Caco-2 (cell line): ENCODE measurements at places on chromosomes 4 and X.

DNA sequence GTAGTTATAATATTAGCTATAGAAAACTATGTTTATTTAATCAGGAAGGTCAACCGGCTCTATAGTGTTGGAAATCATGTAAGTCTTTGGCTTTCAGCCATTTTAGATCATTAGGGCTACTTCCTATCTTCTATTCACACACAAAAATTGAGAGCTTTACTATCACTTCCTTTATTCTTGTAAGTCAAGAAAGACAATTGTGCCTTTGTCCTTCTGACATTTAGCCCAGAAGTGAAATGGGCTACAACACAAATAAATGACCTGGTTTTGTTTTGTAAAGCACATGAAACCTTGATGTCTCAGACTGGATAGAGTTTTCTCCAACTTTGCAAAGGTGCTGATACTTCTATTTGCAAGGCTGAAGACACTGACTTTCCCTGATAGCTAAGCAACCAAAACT is 122.4 kb upstream of the ACSL4 start:
- no peak for DNase-seq

GRCh38 chr4:124641715-124642381 is 70.7 kb downstream of the ANKRD50 start:
- no peak for DNase-seq

DNA sequence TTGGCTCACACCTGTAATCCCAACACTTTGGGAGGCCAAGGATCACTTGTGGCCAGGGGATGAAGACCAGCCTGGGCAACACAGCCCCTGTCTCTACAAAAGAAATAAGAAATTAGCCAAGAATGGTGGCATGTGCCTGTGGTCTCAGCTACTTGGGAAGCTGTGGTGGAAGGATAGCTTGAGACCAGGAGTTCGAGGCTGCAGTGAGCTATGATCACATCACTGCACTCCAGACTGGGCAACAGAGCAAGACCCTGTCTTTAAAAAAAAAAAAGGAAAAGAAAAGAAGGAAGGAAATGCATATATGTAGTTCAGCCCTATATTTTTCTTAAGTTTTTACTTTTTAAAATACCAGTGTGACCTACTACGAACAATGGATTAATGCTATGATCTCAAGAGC is 15.1 kb downstream of the PRSS48 start:
- DNase-seq = no peak

DNA sequence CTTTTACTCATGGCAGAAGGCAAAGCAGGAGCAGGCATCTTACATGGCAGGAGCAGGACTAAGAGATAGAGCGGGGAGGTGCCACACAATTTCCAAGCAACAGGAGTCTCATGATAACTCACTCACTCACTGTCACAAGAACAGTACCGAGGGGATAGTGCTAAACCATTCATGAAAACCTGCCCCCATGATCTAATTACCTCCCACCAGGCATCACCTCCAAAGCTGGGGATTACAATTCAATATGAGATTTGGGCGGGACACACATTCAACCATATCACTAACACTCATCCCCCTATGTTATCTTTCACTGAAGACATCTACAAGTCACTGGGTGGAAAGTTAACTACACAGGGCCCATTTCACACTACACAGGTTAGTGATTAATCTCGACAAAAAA is 25.4 kb upstream of the GLRB start:
- no peak for DNase-seq

GRCh38 chr4:2289955-2290333 is 28.0 kb upstream of the MXD4 start:
- no peak for DNase-seq

DNA sequence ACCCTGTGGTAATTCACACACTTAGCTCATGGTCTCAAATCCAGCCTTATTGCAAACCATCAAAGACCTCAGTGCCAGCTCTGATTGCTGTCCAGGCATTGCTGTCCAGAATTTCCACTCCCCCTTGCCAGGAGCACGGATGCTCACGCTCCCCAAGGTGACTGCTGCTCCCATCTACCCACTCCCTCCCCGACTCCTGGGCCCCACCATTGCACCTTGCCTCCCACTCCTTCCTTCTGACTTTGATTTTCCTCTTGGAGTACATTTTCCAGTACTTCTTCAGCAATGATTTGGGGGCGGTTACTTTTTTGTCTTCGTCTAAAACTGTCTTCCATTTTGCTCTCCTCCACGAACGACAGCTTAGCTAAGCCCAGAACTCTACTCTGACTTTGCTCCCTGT is 11.5 kb downstream of the ZFYVE28 start:
- no peak for DNase-seq

- DNase-seq = no peak
Measured at GRCh38 chrX:37746218-37746941, 33.5 kb upstream of the CYBB start.

GRCh38 chr4:179748837-179749236 is 2306.6 kb upstream of the AGA start:
- no peak for DNase-seq

- DNase-seq = no peak
Measured at GRCh38 chrX:154433605-154434004, 3.3 kb upstream of the GDI1 start.

- no peak for DNase-seq
Measured at GRCh38 chrX:111319451-111319850, 49.2 kb upstream of the CAPN6 start.

- no peak for DNase-seq
Measured at GRCh38 chr4:80125252-80126177, 52.5 kb upstream of the ANTXR2 start.

DNA sequence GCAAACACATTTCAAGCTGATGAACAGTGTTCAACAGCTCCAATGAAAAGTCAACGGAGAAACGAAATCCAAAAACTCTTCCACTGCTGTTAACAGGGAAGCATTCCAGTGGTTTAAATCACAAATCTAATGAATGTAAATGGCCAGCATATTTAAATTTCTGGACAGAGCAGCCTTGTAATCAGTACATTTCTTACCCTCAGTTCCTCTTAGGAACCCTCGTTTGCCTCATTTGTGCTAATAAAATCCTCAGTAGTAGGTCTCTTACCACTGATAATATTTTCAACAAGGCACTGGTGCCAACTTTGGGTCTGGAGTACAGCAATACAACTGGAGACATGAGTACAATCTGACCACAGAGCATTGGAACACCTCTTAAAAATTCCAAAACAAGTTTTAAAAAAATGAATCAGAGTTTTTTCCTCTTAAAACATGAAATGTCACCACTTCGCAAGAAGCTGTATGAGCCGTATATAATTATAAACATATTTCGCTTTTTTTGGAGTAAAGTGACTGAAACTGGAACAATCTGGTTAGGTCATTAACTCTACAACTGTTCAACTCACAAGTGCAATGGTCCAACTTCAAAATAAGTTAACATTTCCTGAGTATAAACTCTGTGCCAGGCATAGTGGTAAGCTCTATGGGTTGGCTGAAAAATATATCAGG is 211.2 kb downstream of the CPEB2 start:
- DNase-seq = no peak

DNA sequence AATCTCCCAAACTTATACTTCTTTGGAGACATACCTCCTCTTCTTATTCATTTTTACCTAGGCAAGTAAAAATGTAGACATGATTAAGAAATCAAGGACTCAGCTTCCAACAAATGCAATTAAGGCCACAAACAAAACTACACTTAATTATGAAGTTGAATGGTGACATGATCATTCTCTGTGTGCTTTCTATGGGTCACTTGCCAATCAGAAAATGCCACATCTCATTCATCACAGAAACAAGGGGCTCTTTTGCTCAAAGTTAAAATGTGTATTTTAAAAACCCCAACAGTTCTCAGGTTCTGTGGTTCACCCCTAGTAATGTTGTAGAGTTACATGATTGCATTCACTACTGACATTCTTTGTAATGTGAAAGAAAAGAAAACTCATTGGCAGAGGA is 273.5 kb downstream of the DCHS2 start:
- no peak for DNase-seq

DNA sequence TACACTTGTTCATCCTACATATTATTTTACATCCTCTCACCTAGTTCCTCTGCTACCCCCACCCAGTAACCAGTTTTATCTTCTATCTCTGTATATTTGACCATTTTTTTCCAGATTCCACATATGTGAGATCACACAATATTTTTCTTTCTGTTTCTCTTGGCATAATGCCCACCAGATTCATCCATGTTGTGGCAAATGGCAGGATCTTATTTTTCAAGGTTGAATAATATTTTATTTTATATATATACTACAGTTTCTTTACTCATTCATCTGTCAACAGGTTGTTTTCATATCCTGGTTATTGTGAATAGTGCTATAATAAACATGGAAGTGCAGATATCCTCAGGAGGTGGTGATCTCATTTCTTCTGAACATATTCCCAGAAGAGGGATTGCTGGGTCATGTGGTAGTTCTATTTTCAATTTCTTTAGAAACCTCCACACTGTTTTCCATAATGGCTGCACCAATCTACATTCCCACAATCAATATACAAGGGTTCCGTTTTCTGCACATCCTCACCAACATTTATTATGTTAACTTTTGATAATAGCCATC is 48.2 kb downstream of the THAP9 start:
- DNase-seq = no peak

GRCh38 chrX:70033348-70034051 is 16.2 kb downstream of the AWAT2 start:
- DNase-seq = peak; percentile 35

- peak; percentile 64 for DNase-seq
Measured at GRCh38 chrX:2500803-2501558, at the start of the genes DHRSX and ZBED1. TSS of gene DHRSX (minus strand) at chrX:2500976. CDS start at chrX:2500925, 51 bp downstream. TSS of gene ZBED1 (minus strand) at chrX:2500976. CDS start at chrX:2490719, 10,257 bp downstream.

DNA sequence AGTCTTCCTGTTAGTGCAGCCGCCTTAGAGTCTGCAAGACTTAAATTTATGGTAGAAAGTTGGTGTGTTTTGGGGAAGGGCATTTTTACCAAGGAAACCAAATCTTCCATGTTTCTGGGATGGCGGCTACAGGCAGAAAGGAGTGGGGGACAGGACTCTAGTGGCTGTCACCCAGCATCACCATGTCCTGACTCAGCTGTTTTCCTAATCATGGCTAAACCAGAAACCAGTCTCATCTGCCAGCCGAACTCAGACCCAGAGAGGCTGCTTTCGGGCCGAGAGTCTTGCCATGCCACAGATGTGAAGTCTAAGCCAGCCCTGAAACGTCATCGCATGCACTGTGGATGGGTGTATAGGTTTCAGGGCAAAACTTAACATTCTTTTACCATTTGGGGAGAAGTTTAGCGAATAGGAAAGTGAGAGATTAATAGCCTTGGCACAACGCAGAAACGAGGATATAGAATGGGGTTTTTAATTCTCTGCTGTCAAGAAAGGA is 109.6 kb downstream of the ENPP6 start:
- no peak for DNase-seq

GRCh38 chr4:2364654-2365053 is 53.8 kb downstream of the ZFYVE28 start:
- DNase-seq = no peak

- peak; percentile 25 for DNase-seq
Measured at GRCh38 chrX:107025545-107025944, 25.5 kb upstream of the MORC4 start.

GRCh38 chrX:36562986-36563385 is 445.2 kb upstream of the FAM47C start:
- no peak for DNase-seq

- DNase-seq = no peak
Measured at GRCh38 chrX:130120321-130120731, 10.0 kb upstream of the ELF4 start.

DNA sequence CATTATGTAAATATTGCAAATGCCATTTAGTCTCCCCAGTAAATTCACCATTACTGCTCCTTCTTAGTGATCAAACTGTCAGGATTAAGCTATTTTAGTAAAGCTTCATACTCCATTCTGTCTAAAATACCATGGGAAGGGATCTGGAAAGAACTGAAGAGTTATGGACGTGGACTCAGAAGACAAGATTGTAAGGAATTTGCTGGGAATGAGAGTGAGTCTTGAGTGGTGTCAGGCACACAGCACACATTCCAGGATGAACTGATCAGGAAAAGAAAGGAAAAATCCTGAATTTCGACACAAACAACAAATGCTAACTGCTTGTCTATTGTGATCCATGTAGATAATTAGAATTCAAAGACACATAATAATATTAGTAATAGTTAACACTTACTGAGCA is 311.0 kb downstream of the CENPC start:
- DNase-seq = no peak

DNA sequence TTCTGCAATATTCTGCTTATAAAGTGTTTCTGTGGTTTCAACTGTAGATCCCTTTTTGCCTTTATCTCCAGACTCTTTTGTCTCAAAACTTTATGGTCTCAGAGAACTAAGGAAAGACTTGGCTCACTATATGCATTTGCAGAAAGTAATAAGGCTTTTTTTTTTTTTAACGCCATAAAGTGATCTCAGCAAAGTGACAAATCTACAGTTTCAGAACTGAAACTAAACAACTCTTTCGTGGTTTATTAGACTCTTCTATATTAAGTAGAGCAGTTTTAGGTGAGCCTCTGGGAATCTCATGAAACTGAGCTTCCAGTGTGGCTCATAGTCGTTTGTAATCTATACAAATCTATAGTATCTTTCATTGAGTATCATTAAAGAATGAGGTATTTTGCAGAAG is 15.3 kb downstream of the ATP7A start:
- no peak for DNase-seq

DNA sequence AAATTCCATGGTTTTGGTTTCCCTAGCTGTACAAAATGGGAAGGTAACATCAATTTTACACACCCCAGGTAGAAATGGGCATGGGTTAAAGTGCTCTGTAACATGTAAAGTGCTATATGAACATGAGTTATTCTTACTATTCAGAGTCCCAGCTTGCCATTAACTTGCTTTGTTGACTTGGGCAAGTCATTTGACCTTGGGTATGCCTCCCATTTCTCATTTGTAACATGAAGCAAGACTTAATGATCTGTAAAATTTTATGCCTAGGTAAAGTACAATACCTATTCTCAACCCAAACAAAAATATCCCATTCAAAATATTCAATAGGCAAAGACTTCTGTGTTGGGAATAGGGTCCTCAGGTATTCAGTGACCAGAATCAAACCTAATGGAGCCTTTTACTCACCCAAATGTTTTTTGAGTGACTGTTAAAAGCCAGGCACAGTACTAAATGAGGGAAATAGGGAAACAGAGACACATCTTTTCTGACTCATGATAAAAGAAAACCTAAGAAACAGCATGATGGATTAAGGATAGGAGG is 126.6 kb downstream of the SH3RF1 start:
- no peak for DNase-seq

GRCh38 chr4:79404666-79405065 is 3.4 kb downstream of the GK2 start:
- DNase-seq = no peak

GRCh38 chr4:126850286-126850685 is 782.5 kb upstream of the INTU start:
- no peak for DNase-seq

DNA sequence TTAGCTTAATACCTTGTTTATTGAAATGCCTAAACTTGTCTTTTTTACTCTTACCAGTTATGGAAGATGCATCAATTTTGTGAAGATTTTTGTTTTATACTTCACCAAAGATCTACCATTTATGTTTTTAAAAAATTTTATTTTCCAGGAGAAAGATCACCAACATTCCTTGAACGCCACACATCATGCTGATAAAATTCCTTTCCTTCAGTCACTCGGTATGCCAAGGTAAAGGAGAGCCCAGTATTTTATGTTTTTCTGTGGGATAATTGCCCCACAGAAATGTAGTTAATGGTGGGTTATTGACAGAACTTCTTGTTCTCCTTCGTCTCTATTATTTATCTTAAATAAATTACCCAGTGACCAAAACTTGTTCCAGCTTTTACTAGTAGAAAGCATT is 217.0 kb downstream of the GC start:
- DNase-seq = no peak
